HS-27A (cell line): ENCODE measurements at places on chromosomes 5 and 9.

DNA sequence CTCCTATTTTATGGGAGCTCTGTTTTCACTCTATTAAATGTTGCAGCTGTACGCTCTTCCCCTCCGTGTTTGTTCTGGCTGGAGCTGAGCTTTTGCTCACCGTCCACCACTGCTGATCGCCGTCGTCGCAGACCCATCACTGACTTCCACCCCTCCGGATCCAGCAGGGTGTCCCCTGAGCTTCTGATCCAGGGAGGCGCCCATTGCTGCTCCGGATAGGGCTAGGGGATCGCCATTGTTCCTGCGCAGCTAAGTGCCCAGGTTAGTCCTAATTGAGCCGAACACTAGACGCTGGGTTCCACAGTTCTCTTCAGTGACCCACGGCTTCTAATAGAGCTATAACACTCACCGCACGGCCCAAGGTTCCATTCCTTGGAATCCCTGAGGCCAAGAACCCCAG, 96.2 kb upstream of the PRDM9 start:
- DNase-seq: no peak

DNA sequence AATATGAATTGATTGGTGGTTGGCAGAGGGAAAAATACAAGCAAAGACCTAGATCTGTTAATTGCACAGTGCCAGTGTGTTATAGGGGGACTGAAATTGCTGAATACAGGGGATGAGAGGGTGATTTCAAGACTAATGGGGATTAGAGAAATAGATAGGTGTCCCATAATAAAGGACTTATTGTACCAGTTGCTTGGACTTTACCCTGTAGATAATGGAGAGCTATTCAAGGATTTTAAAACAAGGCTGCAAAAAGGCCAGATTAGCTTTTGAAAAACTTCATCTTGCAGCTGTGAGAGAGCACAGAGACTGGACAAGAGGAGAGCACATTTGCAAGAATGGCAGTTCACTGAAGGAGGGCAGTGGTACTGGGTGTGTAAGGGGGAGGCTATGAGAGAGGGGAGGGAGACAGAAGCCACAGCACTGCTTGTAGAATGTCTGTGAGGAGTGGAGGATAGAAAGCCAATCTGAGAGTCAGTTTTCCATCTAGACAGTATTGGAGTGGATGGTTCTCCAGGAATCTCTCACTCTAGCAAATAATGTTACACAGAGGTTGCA, 28.8 kb upstream of the SCAMP1 start:
- no peak for DNase-seq

DNA sequence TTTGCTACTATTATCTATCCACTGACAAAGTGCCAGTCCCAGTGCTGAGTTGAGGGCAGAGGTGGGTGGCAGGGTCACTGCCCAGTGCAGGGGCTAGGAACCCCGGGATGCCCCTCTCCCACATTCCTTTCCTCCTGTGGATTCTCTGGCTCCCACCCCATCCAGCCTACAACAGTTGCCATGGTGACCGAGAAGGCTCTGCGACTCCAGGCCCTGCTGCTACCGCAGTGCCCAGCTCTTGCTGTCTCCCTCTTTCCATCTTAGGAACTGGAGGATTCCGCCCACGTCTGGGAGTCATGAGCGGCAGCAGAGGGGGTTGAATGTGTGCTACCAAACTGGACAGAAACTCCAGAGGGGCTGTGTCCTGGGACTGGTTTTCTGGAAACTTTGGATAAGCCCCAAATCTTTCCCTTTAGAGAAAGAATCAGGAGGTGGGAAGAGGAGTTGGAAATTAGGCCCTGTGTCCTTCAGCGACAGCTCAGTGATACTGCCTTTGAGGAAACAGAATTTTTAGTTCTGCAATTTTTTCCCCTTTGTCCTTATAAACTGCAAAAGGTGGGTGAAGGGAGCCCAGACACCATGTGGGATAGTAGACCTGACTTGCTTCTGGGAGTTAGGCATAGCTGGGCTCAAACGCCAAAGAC, 20.7 kb upstream of the C5orf47 start:
- DNase-seq: no peak

- no peak for DNase-seq
Measured at GRCh38 chr9:90546200-90546599, 96.4 kb downstream of the DIRAS2 start.

DNA sequence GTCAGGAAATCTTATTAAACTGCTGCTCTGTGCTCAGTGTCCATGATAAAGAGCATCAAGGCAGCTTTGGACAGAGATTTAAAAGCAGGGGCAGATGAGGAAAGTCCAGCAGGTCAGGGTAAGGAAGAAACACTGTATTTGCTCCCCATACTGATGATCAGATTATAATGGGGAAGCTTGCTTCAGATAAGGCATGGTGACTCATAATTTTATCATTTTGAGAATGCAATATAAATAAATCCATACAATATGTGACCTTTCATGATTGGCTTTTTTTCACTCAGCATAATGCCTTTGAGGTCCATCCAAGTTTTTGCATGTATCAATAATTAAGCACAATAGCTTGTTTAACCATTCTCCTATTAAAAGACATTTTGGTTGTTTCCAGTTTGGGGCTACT, 48.1 kb upstream of the LHFPL2 start:
- no peak for DNase-seq

- DNase-seq: no peak
Measured at GRCh38 chr5:27038476-27038875, at the start of gene CDH9. Gene CDH9, minus strand, starts transcription at chr5:27038586. Its CDS starts 50,253 bp downstream, at chr5:26988333.

DNA sequence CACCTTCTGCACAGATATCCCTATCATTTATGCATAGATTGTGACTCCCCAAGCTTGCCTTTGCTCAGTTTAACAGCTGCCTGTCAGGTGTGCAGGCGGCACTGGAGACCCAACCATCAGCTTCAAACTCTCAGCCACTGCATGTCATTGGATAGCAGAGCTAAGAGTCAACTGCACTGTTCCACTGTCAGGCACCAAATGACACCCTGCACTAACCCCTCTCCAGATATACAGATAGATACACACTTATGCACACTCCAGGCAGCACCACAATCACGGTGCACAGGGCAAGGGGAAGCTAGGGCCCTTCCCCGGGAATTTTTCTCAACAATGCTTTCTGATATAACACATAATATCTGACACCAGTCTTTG, 142.3 kb downstream of the BNC2 start:
- no peak for DNase-seq

- no peak for DNase-seq
Measured at GRCh38 chr9:72600671-72601070, 79.3 kb downstream of the TMC1 start.

- DNase-seq: no peak
Measured at GRCh38 chr5:14743601-14744295, 79.2 kb downstream of the OTULIN start.

GRCh38 chr9:113695440-113695851, 180.7 kb upstream of the ZNF618 start:
- no peak for DNase-seq

DNA sequence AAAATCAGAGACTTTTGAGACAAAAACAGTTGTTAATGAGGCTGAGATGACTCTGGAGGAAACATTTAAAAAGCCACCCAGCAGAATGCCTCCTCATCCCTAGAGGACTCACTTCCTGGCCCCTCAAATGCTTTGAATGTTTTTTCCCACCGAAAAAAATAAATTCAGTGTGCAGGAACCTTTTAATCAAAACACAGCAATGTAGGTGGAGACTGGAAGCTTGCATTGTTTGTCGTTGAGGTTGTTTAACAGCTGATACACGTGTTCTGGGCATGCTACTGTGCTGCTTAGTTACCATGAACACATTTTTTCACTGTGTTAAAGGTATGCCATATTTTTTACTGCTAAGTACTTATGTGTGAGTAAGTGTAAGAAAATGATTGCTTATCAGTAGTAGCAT, 65.7 kb upstream of the ADCY2 start:
- no peak for DNase-seq

- no peak for DNase-seq
Measured at GRCh38 chr5:15938186-15938585, 241.4 kb downstream of the MARCHF11 start.

- no peak for DNase-seq
Measured at GRCh38 chr9:136470792-136471469, 11.9 kb downstream of the SEC16A start.

DNA sequence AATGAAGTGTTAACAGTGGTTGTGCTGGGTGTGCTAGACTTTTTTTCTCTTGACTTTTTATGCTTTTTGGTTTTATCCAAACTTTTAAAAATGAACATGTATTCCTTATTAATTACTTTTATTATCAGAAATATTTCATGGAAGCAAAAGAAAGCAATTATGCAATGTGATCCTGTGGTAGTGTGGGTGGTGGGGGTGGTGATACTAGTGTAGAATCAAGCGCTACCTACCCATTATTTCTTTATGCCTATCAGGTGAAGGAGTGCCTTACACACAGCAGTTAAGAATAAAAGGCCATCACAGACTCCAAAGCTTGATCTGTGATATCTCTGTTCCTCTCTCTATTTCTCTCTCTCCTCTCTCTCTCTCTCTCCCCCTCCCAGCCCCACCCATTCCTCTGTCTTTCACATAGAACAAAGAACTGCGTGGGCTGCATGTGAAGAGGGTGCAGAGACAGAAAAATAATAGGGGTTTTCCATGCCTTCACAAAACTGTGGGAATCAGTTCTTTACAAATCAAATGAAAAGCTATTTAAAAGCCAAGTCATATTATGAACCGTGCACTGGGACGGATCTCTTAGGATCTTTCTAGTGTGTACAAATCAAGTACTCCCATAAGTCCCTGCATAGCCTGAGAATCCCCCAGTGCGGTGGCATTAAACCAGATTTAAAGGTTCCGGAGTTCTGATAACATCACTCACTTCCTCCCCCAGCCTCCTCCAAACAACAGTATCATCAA, 351.2 kb downstream of the RAB3C start:
- DNase-seq: no peak

GRCh38 chr9:99105152-99106043, 485 bp downstream of the TGFBR1 start:
- no peak for DNase-seq

DNA sequence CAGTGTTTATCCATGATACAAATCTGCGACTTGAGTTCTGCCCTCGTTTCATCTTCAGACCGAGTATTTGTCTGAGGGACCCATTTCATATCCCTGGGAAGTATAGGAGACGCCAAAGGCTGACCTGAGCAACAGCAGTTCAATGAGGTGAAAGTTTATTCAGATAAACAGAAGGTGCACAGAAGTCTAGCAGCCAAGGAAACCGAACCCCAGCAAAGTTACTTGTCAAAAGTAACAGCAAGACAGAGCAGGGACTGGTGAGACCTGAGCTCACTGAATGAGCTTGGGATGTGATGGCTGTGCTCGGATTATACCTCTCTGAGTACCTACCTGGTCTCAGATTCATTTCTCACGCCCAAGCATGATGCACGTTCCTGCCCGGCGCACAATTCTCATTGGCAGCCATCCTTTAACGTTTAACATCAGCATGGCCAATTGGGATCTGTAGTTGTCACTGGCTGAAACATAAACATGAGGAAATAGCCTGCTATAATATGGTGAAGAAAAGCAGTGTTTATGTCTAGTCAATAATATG, 599 bp downstream of the LYRM7 start:
- DNase-seq: no peak

DNA sequence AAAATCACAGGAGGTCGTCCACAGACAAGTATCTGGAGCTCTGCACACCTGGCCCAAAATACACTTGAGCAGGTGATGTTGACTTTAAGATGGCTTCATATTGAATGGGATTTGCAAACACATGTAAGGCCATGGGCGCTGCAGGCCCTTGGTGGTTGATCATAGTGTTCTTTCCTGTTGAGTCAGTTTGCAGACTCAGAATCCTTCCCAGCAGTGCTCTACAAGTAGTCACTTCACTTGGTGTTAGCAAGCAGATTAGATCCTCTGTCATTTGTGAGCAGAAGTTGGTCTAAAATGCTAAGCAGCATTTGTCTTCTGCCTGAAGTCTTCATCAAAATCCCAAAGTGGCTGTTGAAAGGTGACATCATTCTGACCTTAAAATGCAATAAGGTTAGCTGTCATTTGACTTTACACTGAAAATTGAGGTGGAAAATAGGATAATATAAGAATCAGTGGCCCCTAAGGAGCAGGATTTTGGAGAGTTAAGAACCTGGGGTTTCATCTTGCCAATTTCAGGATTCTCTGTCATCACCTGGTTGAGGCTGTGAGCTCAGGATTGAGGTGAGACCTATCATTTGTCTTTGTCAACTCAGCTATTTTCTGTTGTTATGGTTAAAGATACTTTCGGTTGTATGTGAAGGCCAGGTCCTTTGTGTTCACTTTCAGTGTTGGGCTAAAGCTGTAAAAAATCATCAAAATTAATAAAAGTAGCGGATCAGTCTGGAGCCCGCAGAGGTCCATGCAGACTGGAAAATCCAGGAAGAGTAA, 114.5 kb downstream of the LRRC70 start:
- no peak for DNase-seq

GRCh38 chr5:68494771-68495170, 279.2 kb downstream of the PIK3R1 start:
- DNase-seq: no peak

GRCh38 chr5:74400067-74400466, 240.5 kb downstream of the ENC1 start:
- no peak for DNase-seq

GRCh38 chr9:124894741-124895170, 32.8 kb downstream of the ARPC5L start:
- DNase-seq: no peak

DNA sequence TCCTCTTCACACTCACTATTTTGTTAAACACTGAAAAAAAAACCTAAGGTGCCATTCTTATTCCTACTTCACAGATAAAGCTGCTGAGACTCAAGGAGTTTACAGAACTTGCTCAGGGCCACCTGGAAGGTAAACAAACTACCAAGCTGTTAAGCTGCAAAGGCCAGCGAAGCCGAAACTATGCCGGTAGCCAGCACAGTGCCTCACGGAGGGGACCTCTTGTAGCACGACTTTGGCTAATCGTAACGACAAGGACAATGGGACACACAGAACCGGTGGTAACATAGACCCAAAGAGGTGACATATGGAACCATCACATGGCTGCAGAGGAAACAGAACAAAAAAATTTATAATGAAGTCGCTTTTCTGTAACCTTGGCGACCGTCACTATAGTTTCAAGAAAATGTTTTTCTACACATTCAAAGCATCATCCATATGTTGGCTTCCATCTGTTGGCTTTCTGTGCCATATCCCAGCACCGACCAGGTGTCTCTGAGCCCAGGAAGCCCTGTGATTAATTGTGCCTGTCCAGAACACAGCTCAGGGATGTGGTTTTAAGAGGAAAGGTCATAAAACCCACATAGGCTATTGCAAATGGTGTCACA, 60.3 kb downstream of the S1PR3 start:
- DNase-seq: no peak

GRCh38 chr9:1490341-1491232, 440.4 kb downstream of the DMRT2 start:
- DNase-seq: no peak
